Stimulated activated CD8-positive, alpha-beta memory T cell treated with anti-CD3 and anti-CD28 coated beads, Interleukin-15, amount 100 ng/mL, for 4 hours (primary cell): ENCODE measurements at places on chromosomes 5 and 9.
A peak's percentile ranks its signal among the peaks of the same experiment; 100 is the strongest.

DNA sequence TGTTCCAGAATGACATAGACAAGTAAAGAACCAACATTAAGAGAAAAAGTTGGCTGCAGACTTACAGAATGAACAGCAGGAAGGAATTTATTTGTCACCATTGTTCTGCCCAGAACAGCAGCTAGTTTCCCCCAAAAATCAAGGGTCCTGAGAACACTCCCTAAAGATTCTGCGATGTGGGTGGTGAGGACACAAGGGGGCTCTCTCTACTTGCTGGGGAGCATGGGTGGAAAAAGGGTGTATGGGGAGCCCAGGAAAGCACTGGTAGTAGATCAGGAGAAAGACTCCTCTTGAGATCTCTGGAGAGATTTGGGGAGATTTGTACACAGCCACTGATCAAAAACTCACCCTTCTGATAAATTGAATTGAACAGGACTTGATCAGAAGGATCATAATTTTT is 316.5 kb downstream of the KCTD16 start:
- DNase-seq: no peak

DNA sequence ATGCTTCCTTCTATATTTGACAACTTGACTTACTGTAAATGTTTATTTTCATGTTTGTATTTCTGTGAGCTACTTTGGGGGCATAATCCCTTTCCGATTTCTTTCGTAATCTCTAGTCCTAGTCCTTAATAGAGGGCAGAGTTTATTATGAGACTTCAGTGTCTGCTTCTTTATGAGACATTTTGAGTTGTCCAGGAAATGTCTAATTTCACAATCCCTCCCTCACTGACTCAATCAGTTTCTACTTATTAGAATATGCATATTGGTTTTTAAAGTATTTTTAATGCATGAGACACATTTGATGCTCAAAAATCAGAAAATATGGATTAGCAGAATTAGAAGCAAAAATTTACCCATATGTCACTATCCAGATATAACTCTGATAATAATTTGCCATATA is 160.9 kb downstream of the FOCAD start:
- no peak for DNase-seq

- DNase-seq: no peak
These were observed 639.7 kb upstream of the C9orf72 start for GRCh38 chr9:28212979-28213378.

- no peak for DNase-seq
These were observed 85.8 kb upstream of the DMRT1 start for GRCh38 chr9:755454-756381.

DNA sequence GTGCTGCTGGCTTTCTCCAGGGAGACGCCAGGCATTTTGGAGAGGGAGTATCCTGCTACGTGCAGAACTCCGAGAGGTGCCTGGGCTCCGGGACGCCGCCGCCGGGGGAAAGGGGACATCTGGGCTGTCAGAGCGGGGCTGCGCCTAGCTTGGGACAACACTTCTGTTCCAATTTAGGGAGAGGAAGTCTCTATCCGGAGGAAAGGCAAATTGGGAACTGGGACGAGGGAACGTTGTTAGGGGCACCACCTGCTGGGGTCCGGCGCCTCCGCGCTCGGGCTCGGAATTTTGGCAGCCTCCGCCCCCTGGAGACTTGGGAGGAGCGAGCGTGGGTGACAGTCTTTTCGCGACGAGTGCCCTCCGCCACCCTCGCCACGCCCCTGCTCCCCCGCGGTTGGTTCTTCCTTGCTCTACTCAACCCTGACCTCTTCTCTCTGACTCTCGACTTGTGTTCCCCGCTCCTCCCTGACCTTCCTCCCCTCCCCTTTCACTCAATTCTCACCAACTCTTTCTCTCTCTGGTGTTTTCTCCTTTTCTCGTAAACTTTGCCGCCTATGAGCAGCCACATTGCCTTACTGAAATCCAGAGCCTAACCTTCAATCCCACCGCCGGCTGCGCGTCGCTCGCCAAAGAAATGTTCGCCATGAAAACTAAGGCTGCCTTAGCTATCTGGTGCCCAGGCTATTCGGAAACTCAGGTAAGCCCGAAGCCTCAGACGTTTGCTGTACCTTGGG is 1.6 kb downstream of the TSLP start:
- DNase-seq: peak; percentile 26

- no peak for DNase-seq
These were observed 113.8 kb downstream of the TMC1 start for GRCh38 chr9:72635197-72635596.

DNA sequence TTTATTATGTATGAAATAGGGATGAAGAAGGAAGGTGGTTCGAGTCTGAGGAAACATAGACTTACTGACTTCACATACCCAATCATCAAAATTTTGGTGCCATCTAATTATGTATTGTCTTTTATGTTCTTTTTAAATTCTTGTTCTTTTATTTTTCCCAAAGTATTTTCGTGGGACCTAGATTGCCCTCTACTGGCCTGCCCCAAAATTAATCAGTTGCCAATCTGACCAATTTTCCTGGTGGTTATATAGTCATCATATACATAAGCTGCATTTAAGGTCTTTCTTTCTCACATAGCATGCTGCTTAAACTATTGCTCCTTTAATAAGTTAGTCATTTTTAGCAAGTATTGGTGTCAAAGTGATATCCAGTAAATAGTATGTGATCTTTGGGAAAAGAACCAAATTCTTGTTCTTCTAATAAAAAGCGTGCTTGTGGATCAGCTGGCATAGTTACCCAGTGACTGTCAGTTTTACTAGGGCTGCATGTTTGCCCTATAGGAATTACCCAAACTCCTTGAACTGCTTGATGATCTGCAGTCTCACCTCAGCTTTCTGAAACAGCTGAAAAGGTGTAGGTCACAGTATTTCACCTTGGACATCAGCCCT is 223.5 kb downstream of the SH3GL2 start:
- no peak for DNase-seq
